Fibroblast of the aortic adventitia (primary cell): ENCODE measurements at places on chromosomes 7 and 10.

DNA sequence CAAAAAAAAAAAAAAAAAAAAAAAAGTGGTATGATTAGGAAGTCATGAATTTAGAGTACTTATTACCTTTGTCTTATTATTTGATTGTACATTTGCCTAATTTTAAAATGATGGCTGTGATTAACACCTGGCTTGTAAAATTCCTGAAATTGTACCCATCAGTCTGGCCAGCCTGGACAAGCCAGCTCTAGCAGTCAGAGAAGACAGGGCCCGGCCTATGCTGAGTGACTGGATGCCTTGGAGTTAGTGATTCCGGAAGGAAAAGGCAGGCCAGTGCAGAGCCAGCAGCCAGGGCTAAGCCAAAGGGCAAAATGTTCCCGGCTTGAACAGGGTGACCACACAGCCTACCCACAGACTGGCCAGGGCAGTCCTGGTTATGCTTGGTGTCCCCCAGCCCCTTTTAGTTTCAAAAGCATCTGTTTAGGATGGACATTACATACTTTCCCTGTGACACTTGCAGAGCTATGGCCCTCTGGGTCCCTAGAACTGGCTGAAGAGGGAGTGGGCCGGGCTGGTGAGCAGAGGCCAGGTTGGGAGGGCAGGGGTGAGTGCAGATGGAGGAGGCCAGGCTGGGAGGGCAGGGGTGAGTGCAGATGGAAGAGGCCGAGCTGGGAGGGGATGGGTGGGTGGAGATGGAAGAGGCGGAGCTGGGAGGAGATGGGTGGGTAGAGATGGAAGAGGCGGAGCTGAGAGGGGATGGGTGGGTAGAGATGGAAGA, 61.7 kb downstream of the PROSER2 start:
- DNase-seq: no peak

GRCh38 chr7:375321-375831, 85.4 kb downstream of the FOXL3 start:
- no peak for DNase-seq

- DNase-seq: no peak
These were observed 677.3 kb downstream of the LRMDA start for GRCh38 chr10:76108563-76109359.

DNA sequence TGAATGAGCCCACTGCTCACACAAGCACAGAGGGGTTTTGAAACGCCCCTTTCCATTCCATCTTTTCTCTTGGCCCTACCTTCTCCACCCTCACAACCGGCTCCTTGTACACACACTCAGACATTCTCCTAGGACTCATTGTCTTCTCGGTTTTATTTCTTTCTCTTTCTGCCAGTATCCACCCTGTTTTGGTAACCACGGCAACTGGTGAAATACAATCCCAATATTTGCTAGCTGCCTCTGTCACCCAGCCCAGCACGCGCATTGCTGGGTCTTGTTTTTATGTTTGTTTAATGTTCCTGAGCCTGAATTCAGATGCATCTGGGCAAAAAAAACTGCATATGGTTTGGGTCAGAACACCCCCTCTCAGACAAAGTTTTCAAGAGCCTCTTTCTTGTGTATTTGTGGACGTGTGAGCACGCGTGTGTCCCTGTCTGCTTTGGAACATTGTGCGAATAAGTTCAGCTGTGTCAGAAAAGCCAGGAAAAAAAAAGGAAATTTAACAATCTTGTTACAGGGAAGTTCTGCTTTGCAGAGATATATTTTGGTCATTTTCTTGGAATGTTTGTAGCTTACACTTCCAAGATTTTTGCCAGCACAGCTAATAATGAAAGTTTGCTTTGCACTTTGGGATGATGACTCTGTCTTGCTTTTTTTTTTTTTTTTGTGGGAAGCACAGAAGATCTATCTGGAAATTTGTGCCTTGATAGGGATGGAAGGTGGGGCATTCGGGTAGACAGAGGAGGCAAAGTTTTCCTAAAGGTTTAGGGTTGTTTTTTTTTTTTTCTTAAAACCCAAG, 225.9 kb downstream of the TRIL start:
- DNase-seq: peak; percentile 63

DNA sequence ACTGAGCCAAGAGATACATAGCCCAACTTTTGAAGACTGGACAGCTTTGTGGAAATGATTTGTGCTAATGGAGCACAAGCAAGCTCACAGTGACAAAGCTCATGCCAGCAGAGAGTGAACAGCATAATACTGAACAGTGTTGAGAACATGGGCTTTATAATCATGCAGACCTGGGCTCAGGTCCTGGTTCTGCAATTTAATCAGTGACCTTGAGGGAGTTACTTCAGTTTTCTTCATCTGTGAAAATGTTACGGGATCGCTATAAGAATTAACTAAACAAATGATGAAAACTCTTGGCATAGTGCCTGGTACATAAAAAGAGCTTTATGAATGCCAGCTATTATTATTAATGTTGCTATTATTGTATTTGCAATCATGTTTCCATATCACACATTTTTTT, 690.5 kb upstream of the LRRN3 start:
- DNase-seq: no peak

GRCh38 chr7:102268635-102269034, 18.0 kb upstream of the SH2B2 start:
- DNase-seq: no peak
